GM23248 (cell line): ENCODE measurements at places on chromosomes 11 and 22. TPM values are rescaled to one million over a fixed set of nuclear protein-coding genes. Genes with fewer than 3 reads are reported as not detected.

DNA sequence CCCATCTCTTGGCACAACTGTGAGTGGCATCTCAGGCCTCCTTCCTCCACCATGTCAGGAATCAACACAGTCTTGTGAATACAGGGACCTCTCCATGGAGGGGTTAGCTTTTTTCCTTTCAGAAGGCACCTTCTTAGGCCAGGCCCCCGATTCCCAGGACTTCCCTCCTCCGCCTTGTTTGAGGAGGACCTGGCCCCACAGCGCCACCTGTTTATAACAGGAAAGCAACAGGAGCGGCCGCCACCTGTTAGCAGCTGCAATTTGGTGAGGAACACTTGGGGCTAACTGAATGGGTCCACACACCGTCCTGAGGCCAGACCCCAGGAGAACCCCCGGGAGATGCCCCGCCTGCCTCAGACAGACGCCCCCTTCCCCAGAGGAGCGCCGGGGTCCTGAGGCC is 3.8 kb upstream of the PKP3 start:
- no peak overlapping the region for H3K4me3 ChIP-seq
- H3K36me3 ChIP-seq, result no peaks in the 10 kb centered on the region
- peaks cover 13% of the 10 kb centered on the region for H3K4me1 ChIP-seq

- no peak overlapping the region for H3K27ac ChIP-seq
- no peaks in the 10 kb centered on the region for H3K4me1 ChIP-seq
- no peak for DNase-seq
- H3K27me3 ChIP-seq, result peaks cover 12% of the 10 kb centered on the region
- H3K4me3 ChIP-seq, result no peak overlapping the region
- H3K36me3 ChIP-seq, result no peaks in the 10 kb centered on the region
These were observed 437.0 kb downstream of the TBC1D22A start for GRCh38 chr22:47199261-47199978.

PNPLA3 gene
- 0.13 and 0.54 TPM in 2 replicates for total RNA-seq

DNA sequence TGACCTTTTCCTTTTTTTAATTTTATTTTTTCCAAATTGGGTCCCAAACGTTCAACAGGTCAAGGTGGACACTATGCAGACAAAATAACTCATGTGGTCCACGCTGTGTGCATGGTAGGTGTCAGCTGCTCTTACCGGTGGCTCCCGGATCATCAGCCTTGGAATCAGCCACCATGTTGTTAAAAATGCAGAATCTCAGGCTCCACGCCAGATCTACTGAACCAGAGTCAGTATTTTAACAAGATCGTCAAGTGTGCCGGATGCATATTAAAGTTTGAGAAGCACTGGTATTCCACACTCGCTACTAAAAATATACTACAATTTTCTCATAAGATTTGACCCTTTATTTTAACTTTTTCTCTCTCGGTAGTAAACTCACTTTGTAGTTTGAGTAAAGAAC is 553 bp upstream of the LDLRAD3 start:
- H3K4me3 ChIP-seq, result peak overlapping the region; percentile 87
- H3K4me1 ChIP-seq, result peaks cover 10% of the 10 kb centered on the region; the same call in 1 of the 2 replicates
- no peaks in the 10 kb centered on the region for H3K36me3 ChIP-seq
- peaks cover 6% of the 10 kb centered on the region; the same call in 1 of the 2 replicates for H3K27me3 ChIP-seq

DNA sequence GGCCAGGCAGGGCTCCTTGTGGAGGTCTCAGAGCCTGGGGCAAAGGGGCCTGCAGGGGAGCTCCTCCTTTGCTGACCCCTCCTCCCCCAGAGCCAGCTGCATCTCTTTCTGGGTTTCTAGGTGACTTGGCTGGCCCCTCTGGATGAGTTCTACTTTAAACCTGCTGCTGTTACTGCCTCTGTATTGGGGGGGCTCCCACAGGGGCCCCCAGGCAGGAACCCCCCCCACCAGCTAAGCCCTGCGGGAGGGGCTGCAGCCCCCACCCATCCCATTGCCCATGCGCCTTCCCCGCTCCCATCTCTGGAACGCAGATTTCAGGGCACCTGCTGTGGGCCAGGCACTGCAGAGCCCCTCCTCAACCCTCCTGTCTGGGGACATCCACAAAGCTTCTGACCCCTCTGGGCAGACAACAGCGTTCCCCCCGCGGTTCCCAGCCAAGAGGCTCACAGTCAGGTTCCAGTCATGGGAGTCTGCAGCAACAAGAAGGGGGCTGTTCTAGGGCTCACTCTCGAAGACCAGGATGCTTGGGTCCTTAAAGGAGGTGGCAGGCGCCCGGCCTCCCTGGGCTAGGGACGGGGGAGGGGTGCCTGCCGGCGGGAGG is 815 bp upstream of the PLCB3 start:
- H3K27ac ChIP-seq, result no peak overlapping the region
- no peak for DNase-seq
- peak overlapping the region; percentile 91 for H3K4me3 ChIP-seq
- H3K4me1 ChIP-seq, result peaks cover 11% of the 10 kb centered on the region; the same call in 1 of the 2 replicates
- no peaks in the 10 kb centered on the region; the same call in 1 of the 2 replicates for H3K36me3 ChIP-seq

GRCh38 chr11:17368551-17368950 is 17.0 kb downstream of the NCR3LG1 start:
- no peaks in the 10 kb centered on the region for H3K27me3 ChIP-seq
- peaks cover 48% of the 10 kb centered on the region for H3K36me3 ChIP-seq
- DNase-seq, result no peak
- H3K27ac ChIP-seq, result no peak overlapping the region

GRCh38 chr11:84316866-84317555 is 1030.8 kb upstream of the CCDC90B start:
- H3K36me3 ChIP-seq, result no peaks in the 10 kb centered on the region
- DNase-seq, result peak; percentile 60
- H3K27ac ChIP-seq, result no peak overlapping the region

DNA sequence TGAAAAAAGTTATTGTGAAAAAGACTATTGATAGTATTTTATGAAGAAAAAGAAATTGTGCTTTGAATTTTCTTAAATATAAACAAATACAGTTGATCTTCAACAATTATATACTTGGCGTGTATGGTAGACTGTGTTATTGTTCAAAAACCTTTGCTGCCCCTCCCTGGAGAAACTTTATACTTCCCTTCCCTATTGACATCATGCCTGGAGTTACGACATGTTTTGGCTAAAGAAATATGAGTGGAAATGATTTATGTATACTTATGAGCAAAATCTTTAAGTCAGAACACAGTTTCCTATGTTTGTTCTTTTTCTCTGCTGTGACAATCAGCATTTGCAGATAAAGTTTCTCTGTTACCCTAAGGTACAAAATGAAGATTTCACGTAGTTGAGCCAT is 243.8 kb downstream of the TMEM135 start:
- no peak overlapping the region for H3K27ac ChIP-seq
- no peaks in the 10 kb centered on the region for H3K36me3 ChIP-seq
- H3K4me1 ChIP-seq, result peaks cover 6% of the 10 kb centered on the region; the same call in 1 of the 2 replicates
- H3K4me3 ChIP-seq, result no peak overlapping the region
- DNase-seq, result peak; percentile 79
- no peaks in the 10 kb centered on the region for H3K27me3 ChIP-seq

DLG2 gene
- total RNA-seq, result 1.7 and 9.0 TPM in 2 replicates

GRCh38 chr11:82610671-82611070 is 123.0 kb downstream of the FAM181B start:
- H3K4me1 ChIP-seq, result no peaks in the 10 kb centered on the region
- no peaks in the 10 kb centered on the region for H3K27me3 ChIP-seq
- H3K4me3 ChIP-seq, result no peak overlapping the region
- no peak overlapping the region for H3K27ac ChIP-seq
- no peak for DNase-seq
- H3K36me3 ChIP-seq, result no peaks in the 10 kb centered on the region

RPLP2 gene
- 162 and 263 TPM in 2 replicates for total RNA-seq

DNA sequence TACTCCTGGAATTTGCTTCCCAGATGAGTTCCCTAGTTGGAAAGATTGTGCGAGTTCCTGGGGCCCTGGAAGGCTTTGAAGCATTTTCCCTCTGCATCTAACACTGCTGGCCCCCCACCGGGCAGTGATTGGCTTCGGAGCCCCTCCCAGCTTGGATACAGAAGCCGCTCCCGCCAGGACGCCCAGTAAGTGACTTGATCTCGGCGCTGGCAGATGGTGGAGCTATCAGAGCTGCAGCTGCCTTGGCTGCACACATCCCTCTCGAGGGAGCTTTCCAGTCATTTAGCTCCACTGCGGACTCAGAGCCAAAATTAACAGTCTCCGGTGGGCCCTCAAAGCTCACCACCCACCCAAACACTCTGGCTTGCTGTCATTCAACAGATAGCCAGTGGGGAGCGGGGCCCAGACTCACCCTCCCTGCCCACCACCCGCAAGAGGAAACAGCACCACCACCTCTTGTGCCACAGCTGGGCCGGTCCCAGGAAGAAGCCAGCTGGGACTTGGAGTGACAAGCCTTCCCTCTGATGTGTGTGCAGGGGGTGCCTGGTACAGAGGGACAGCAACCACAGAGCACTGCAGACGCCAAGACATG is 162.3 kb downstream of the TRIM29 start:
- H3K36me3 ChIP-seq, result no peaks in the 10 kb centered on the region
- DNase-seq, result no peak
- no peak overlapping the region for H3K4me3 ChIP-seq
- H3K4me1 ChIP-seq, result no peaks in the 10 kb centered on the region

OR51B5 gene
- not detected in 2 replicates for total RNA-seq

DNA sequence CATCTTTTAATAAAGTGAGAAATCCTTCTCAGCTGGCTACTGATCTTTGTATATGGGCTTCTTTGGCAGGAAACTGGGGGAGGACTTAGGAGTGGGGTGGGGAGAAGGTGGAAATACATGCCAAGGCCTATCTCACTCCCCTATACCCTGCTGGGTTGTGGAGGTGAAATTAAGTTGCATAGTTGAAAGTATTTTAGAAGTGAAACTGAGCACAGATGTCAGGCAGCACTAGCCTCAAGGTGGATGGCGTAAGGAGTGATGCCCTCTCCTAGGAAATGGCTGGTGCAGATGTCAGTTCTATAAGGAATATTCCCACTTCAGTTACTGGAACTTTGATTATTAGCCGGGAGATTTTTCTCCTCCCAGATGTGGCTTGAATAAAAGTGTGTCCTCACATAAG is 46.3 kb downstream of the NNMT start:
- no peak overlapping the region for H3K27ac ChIP-seq
- H3K4me1 ChIP-seq, result peaks cover 4% of the 10 kb centered on the region; the same call in 1 of the 2 replicates
- no peaks in the 10 kb centered on the region for H3K27me3 ChIP-seq
- H3K36me3 ChIP-seq, result no peaks in the 10 kb centered on the region
- H3K4me3 ChIP-seq, result no peak overlapping the region
- no peak for DNase-seq

OR8D1 gene
- not detected in 2 replicates for total RNA-seq

CASP5 gene
- not detected in 2 replicates for total RNA-seq

SOX6 gene
- under 0.01 TPM in 1 of 2 replicates, not detected in the other for total RNA-seq

SAA2 gene
- not detected in 2 replicates for total RNA-seq

EFCAB6 gene
- total RNA-seq, result 1.5 and 3.5 TPM in 2 replicates

DNA sequence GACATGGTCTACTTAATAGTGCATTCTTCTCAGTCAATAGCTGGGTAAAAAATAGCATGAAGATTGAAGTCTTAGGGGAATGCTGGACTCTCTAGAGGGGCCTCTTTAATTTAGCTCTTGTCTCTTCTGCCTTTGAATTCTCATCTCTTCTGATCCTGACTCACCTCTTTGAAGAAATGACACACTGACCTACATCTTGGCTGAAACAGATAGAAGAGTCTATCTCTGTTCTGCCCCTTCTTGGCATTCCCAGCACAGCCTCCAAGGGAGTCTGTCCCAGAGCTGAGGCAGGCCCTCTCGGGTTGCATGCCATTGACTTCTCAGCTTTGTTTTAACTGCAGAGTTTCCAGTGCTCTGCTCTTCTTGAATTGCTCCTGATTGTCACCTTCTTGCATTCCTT is 55.7 kb downstream of the PTPRJ start:
- peak; percentile 37 for DNase-seq
- no peak overlapping the region for H3K27ac ChIP-seq
- H3K4me3 ChIP-seq, result no peak overlapping the region

DNA sequence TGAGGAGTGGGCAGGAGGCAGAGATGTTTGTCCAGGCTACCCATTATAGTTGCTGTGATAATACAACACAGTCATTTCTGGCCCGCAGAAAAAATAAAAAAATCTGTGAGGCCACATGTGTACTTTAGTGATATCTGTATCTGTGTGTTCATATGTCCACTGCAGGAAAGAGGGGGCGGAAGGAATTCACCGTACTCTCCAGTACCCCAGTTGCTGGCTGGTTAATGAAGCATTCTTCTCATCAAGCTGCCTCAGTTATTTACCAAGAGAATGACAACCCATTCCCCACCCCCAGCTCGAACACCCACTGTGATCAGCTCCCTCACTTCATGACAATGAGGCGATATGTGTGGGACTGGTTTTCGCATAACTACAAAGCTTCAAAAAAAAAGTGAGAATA is 309.3 kb downstream of the SOX6 start:
- H3K27me3 ChIP-seq, result peaks cover 6% of the 10 kb centered on the region
- H3K27ac ChIP-seq, result no peak overlapping the region
- H3K36me3 ChIP-seq, result no peaks in the 10 kb centered on the region

GRCh38 chr11:12721816-12722604 is 47.8 kb downstream of the TEAD1 start:
- no peak overlapping the region for H3K4me3 ChIP-seq
- DNase-seq, result no peak
- H3K36me3 ChIP-seq, result no peaks in the 10 kb centered on the region
- H3K27me3 ChIP-seq, result no peaks in the 10 kb centered on the region
- H3K27ac ChIP-seq, result no peak overlapping the region

DNA sequence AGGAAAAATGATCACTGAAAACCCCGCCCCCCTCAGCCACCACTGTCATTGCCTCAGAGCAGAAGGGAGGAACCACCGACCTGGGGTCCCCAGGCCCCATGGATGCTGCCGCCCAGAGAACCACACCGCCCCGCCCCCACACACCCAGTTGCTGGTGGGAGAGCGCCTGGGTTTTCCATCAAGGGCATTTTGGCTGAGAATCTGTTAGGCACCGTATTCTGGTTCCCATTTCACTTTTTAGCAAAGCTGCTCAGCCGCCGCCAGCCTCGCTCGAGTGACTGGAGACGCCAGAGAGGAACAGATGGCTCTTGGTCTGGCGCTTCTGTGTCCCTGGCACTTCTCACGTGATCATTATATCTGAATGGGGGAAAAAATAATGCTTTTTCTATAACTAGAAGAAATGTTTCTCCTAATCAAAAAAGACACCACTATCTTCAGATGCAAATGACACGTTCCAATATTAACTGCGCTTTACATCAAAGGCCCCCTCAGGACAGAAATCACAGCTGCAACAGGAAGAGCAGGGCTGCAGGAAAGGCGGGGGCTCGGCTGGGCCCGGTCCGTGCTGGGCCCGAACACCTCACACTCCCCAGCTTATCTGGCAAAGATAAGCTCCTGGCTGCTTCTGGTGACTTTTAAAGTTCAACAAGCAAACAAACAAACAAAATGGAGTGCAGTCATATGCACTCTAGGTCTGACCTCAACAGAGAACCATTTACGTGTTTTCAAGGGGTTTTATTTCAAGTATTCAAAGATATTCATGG is 149.8 kb downstream of the MPPED1 start:
- no peak overlapping the region for H3K4me3 ChIP-seq
- H3K27me3 ChIP-seq, result no peaks in the 10 kb centered on the region
- H3K36me3 ChIP-seq, result no peaks in the 10 kb centered on the region
- DNase-seq, result no peak
- no peaks in the 10 kb centered on the region for H3K4me1 ChIP-seq
